ENCODE measurements at places on chromosomes 2 and 18.

DNA sequence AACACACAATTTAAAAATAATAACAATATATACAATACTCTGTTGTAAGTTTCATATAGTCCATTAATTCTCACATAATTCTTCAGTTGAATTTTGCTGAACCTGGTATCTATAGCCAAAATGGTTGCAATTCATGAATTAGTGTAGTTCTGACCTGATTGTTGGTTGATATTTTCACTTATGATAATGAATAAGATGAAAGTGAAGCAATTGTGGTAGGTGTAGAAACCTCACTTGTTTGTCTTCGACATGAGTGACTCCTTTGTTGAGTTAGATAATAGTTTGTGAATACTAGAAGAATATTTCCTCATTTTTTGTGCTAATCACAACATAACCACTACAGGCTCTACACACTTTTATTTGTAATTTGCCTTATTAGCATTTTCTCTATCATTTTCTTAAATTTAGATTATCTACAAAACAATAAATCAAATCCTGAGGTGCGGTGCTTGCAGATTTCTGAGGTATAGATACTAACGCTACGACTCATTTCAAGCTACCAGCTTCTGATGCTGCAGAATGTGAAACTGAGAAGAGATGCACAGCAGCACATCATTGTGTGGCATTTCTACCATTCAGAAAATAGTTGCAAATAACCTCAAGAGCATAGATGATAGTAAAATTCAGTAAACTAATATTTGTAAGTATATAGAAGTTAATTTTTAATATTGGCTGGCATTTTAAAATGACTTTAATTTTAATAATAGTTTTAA lies 117.9 kb downstream of the KCNH7 start:
- DNase-seq, result no peak

GRCh38 chr2:45681675-45682074 lies 30.2 kb downstream of the PRKCE start:
- peak; percentile 28 for DNase-seq

GRCh38 chr18:36942264-36942663 lies 113.3 kb downstream of the KIAA1328 start:
- DNase-seq, result no peak

- no peak for DNase-seq
These were observed 320.1 kb downstream of the SLC4A3 start for GRCh38 chr2:219947575-219947974.

DNA sequence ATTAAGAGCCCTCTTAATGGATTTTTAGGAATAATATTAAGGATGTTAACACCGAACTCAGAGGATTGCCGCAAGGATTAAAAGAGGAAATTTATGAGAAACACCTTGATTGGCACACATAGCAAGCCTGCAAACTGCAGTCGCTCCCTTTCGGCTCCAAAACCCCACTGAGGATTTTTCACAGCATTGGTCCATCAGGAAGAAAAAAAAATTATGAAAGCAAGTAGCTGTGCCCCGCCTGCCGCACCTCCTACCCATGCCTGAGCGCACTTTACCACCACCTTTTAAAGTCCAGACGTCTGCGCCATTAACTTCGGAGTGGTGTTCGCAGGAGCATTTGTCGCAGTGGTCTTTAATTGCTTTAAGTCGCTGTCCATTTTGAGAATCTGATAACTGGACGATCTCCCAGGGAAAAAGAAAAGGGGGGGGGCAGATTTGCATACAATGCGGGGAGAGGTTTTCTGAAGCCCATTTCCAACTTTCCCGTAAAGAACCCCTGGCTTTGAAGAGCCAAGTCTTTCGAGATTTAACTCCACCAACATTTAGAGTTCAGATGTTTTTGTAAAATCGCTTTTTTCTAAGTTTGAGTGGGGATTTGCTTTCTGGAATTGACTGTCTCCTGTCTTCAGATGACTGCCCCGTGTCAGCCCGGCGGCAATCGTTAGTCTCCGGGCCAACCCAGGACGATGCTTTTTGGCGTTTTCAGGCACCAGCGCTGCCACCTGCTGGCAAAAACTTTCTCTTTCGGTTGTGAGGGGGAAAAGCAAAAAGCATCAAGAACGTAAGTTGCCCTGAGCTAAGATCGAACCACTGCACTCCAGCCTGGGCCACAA lies 913 bp upstream of the TRABD2A start:
- peak; percentile 92 for DNase-seq

DNA sequence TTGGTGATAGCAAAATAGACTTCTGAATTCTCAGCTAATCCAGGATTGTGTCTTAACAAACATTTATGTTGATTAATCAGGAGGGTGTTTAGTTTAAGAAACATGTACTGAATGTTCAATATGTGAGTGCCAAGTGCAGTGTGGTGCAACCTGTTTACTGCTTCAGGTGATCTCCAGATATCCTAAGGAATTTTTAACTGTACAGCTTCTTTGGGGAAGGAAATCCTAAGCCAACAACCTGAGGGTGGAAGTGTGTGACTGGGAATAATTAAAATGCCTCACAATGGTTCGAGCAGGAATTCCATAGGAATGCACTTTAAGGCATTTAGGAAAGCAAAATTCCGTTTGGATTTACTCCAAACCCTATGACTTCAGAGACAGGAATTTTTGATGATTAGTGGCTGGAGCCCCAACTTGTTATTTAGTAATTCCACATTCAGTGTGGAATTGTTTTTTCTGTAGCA lies 16.4 kb downstream of the CRIM1 start:
- DNase-seq, result peak; percentile 71

- no peak for DNase-seq
These were observed 40.4 kb upstream of the MTIF2 start for GRCh38 chr2:55309446-55309845.

GRCh38 chr2:16625759-16626158 lies 39.9 kb downstream of the CYRIA start:
- DNase-seq, result no peak

- no peak for DNase-seq
These were observed 326.2 kb downstream of the MYCN start for GRCh38 chr2:16266571-16266970.

GRCh38 chr2:174473796-174474195 lies 13.0 kb downstream of the GPR155 start:
- no peak for DNase-seq

GRCh38 chr18:45978084-45978483 lies 11.0 kb upstream of the EPG5 start:
- DNase-seq, result no peak

DNA sequence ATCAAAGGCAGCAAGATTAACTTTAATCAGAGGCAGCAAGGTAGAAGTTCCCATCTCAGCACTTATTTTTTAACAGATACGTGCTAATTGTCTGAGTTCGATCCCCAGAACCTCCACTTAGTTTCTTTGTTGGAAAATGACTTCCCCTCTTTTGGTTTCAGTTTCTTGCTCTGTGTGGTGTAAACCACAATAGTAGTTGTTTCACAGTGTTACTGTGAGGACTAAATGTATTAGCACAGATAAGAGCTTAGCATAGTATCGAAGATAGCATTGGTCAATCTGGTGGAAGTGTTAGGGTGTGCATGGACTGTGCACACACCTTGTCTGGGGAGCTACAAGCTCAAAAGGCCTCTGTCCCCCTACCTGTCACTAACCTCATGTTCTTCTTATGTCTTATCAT lies 988.3 kb upstream of the GYPC start:
- DNase-seq, result no peak

DNA sequence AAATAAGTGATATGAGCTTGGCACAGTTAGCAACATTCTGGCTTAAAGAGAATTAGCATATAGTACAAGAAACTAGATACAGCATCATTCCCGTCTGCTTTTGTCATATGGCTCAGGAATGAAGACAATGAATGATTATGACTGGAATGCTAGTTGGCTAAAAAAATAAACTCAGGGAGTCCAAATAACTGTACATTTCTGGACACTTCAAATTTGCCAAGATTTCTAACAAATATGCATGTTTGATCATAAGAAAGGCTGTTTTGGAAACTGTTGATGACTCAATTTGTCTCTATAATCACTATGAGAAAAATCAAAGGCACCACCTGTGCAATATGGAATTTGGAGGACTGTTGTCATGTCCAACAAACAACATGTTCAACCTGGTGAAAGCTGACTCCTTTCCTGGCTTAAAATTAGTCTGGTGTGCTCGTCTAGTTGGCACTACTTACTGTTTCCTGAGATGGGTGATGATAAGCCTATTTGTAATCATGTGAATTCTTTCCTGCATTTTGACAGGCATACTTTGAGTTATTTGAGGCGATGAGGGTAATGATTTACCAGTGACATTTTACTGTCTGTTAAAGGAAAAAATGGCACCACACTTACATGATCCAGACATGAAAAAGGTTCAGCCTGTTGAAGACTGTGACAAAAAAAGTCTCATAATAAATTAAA lies 133.9 kb upstream of the CDH20 start:
- DNase-seq, result no peak

DNA sequence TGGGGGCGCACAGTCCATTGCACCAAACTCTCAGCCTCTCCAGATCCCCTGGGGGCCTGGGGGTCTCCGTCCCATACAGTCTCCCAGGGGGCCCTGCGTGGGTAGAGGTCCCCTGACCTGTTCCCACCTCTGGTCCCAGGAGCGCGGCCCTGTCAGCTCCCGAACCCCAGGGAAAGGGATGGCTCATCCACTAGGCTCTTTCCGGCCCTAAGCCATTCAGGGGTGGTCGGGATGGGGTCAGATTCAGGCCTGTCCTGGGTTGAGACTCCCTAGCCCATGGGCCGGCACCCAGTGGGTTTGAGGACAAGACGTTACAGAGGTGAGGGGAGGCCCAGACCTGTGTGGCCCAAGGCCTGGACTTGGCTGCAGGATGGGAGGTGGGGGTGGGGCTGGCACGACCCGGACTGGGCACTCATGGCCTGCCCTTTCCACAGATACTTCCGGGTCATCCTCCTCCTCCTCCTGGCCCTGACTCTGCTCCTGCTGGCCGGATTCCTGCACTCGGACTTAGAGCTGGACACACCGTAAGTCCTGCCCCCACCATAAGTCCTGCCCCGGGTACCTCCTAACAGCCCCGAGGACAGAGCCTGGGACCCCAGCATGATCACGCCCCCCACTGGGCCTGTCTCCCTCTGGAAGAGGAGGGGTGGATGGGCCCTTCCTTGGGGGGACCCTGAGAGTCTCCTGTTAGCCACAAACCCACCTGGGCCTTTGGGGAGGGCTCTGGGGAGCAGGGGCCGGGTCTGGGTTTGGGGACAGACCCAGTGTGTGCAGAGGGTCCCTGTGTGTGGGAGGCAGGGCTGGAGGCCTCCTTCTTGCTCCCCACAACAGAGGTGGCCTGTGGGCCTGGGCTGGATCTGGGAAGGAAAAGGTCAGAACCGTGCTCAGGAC lies 10.1 kb upstream of the NEU4 start:
- DNase-seq, result no peak

- peak; percentile 81 for DNase-seq
These were observed 110.8 kb upstream of the OTOS start for GRCh38 chr2:240250985-240251847.

DNA sequence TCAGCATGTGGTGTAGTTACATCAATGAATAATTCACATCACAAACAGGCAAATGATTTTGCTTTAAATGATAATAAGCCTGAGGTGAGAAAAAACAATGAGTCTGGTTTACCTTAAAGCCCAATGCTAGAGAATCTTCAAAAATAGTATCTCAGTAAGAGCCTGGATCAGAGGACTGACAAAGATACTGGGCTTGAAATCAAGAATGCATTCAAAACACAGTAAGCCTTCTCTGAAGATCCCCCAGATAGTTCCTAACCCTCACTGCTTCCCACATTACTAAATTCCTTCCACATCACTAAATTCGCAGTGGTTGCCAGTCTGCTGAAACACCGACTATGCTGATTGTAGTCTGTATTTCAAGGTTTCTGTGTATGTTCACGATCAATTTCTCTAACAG lies 514.9 kb downstream of the SUCLG1 start:
- peak; percentile 59 for DNase-seq

DNA sequence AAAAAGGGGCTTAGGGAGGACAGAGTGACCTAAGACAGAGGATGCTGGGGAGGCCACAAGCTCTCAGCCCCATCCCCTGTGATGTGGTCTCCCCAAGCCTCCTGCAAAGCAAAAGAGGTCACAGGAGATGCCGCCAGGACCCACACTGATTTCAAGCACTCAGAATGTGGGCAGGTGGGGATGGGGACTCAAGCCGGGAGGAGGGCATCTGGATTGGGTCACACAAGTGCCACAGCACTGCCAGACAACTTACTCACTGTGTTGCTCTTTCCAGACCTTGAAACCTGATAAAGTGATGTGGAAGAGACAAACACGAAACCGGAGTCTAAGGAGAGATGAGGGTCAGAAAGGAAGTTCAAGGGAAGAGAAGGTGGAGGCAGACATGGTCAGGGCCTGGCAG lies 95.7 kb downstream of the TTC32 start:
- no peak for DNase-seq

- DNase-seq, result no peak
These were observed 6.5 kb upstream of the KLHL29 start for GRCh38 chr2:23378496-23378895.

All from eye (tissue), 1 donor.